ENCODE measurements at places on chromosomes 2 and 18.

DNA sequence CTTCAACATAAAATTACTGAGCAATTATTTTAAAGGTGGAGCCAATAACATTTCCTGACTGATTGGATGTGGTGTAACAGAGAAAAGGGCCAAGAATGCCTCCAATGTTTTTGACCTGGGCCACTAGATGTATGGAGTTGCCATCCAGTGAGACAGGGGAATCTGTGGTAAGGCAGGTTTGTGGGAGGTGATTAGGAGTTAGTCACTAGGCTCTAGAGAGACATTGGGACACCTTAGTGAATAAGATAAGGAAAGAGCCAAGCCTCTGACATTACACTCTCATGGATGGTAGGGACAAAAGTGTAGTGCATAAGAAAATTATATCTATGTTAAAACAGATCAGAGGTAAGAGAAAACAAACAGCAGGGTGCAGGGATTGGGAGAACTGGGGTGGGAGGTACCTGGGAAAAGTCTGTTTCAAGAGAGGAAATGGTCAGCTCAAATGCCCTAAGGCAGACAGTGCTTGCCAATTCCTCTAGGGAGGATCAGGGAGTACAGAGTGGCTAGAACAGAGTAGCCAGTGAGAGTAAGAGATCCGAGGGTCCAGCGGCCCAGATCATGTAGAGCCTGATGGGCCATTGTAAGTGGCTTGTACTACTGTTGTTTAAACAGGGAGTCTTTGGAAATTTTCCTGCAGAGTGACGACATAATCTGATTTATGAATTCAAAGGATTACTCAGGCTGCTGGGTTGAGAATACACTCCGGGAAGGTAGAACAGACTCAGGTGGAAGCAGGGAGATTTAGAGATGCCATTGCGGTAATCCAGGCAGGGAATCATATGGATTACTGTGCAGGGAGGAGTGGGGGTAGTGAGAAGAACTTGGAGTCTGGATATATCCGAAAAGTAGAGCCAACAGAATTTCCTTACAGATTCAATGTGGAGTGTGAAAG, 45.7 kb upstream of the CUL3 start:
- DNase-seq, result no peak

DNA sequence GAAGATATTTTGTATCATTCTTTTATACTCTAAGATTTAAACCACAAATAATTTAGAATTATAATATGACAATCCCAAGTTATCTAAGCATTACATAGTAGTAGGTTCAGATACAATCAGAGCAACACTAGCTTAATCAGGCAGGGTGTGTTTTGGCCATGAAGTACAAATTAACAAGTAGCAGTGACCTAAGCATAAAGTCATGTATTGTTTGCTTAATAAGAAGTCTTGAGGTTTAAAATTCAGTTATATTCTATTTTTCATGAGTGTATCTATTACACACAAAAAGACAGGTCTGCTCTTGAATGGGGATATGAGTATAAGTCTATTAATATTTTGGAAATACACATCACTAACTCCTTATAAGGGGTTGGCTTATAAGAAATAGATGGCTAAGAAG, 39.9 kb downstream of the DYNAP start:
- no peak for DNase-seq

DNA sequence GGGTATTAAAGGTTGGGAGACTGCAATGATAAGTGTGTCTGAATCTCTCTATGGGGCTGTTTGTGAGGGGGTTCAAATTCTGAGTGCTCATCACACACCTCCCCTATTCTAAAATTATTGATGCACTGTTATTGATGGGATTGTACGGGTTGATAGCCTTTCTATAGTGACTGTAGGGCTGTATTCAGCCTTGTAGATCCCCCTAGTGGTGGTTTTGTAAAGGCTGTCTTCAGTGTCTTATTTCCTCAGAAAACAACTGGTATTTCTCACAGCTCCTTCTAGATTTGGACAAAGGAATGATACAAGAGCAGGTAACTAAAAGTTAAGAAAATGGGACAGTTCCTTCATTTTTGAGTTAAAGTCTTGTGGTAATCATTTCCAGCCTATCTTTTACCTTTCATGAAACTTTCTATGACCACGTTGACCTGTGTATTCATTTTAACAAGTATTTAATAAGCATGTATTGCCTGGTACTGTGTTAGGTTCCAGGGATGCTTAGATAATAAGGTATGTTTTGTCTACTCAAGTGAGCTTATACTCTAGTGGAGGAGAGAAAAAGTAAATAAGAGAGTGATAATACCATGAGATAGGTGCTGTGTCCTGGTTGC, 21.2 kb downstream of the SMAD4 start:
- DNase-seq, result no peak

DNA sequence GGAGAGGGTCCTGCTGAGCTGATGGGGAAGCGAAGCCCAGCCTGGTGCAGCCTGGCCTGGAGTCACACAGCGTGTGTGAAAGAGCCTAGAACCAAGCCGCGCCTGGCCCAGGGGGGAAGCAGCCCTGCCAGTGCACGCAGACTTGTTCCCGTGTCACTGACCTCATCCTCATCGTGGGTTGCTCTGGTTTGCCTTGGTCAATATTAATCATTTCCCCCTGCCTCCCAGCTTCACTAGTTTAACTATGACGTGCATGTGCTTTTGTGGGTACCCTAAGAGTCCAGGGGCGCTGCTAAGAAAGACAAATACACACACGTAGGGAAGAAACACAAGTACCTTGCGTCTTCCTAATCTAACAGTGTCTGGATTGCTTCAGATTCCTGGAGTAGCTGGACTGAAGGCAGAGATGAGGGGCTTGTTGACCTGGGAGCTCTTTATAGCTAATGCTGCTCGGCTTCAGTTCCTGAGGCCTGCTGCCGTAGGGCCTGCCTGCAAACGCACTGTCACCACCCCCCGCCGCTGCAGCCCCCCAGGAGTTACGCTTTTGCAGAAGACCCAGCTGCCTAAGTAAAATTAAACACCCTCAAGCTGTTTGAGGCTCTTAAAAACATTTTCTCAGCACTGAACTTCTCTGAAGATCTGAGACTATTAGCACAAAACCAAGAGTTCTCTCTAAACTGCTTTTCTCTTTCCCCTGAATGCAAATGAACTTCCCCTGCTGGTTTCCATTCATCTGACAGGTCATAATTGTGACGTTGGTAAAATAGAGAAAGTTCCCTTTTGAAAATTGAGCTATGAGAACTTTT, 159.2 kb downstream of the FAM210A start:
- DNase-seq, result no peak

DNA sequence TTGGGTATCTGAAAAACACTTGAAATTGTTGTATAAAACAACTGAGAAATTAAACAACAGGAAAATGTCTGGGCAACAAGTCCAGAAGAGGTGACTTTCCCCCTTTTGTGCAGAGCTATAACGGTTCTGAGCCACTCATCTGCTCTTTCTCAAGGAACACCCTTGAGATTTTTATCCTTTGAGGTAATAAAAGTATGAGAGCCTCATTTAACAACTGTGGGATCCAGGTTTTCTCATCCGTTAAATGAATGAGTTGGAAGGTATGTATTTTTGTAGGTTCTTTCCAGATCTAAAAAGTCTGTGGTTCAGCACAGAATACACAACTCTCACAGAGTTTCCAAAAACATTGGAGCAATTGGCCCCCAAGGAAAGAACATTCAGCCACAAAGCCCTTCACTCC, 93.0 kb downstream of the ANKRD44 start:
- DNase-seq, result no peak

DNA sequence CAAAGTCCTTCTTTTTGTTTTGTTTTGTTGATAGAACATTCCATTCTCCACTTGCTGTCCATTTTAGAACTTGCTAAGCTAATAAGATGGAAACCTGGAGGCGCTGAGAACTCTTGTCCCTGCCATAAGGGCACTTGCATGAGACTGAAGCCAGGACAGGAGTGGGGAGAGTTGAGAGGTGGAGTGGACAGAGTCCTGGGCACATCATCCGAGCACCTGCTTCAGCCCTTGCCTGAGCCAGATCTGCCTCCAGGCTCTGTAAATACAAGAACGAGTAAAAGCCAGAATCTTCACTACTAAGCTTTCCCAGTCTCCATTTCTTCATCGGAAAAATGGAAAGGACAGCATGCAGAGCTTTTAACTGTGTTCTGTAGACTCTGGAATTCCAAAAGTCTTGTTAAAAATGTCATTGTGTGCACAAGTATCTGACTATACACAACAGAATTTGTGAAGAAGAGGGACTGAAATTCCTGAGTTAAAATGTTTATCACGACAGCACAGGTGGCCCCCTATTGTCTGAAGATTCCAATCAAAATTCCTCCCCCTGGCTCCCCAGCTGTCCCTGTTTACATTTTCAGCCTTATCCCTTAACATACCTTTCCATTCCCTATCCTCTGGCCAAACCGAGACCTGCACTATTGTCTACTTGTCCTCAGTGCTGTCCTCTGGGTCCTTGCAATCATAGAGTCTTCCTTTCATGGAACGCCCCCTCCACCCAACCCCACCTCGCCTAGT, 498.2 kb upstream of the TNP1 start:
- DNase-seq, result no peak

- no peak for DNase-seq
Observed at GRCh38 chr2:11941201-11942177, 195.1 kb downstream of the LPIN1 start.

GRCh38 chr18:11944252-11944651, 36.1 kb upstream of the MPPE1 start:
- DNase-seq, result no peak

GRCh38 chr2:168915441-168916330, 14.6 kb downstream of the G6PC2 start:
- DNase-seq, result no peak

- no peak for DNase-seq
Observed at GRCh38 chr2:232406556-232407310, at the start of gene ALPG. TSS of gene ALPG (plus strand) at chr2:232406844. CDS start at chr2:232406895, 51 bp downstream.

DNA sequence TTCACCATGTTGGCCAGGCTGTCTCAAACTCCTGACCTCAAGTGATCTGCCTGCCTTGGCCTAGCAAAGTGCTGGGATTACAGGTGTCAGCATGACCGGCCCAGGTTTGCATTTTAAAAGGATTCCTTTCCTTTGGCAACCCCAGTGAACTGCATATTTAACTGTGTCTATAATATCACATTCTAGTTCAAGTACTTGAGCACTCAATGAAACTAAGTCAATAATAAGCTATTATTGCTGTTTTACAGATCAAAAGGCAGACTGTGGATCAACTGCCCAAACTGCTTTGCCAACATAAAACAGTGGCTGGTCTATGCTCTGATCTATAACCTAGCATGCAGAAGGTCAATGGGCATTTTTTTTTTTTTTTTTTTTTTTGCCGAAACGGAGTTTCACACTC, 144.5 kb downstream of the USP34 start:
- DNase-seq, result no peak

GRCh38 chr2:190912726-190913125, 32.1 kb downstream of the GLS start:
- DNase-seq, result no peak

- no peak for DNase-seq
Observed at GRCh38 chr2:44349506-44349905, 11.8 kb downstream of the PREPL start.

- no peak for DNase-seq
Observed at GRCh38 chr2:50606860-50607259, 425.1 kb downstream of the NRXN1 start.

- DNase-seq, result no peak
Observed at GRCh38 chr2:133900909-133901308, 332.6 kb upstream of the NCKAP5 start.

GRCh38 chr2:202375609-202376408, at the start of gene BMPR2:
TSS of gene BMPR2 (plus strand) at chr2:202376327. CDS start at chr2:202377475, 1,148 bp downstream.
- DNase-seq, result peak; percentile 72

DNA sequence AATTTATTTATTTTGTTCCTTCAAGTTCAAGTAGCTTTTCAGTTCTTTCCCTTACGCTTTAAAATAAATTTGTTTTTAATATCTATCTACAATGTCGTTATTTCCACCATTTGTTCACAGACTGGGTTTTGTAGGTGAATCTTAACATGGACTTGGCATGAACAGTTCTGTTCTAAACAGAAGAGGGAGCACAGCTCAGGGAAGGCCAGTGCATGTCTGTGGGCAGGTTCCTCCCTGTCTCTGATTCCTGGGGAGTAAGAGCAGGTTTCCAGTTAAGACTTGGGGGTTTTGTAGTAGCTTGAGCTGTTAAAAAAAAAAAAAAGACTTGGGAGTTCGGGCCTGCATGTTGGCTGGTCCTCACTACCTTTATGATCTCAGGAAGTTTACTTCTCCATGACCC, 11.1 kb downstream of the TTL start:
- DNase-seq, result no peak

GRCh38 chr18:56672981-56673380, 21.8 kb downstream of the WDR7 start:
- DNase-seq, result no peak

DNA sequence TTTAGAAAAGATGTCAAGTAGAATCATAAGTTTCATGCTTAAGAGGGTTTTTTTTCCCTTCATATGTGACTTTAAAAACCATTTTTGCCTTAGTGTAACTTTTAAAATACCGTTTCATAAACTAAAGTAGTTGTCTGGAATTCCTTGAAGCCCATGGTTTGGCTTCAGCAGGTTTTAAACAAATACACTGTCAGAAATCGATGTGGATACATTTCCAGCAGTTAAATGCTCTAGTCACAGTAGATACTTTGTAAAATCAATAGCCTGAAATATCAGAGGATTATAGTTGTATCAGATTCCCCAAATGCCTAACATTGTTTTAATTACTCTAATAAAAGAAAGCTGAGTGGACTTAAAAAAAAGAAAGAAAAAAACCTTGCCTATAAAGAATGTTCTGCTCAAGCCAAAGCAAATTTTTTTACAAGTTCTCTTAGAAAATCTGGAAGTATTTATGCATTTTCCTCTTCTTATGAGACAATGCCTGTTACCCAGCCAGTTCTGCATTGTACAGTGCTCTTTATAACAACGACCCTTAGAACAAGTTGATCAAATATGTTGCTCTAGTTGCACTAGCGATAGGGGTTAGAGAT, 260.5 kb downstream of the LTBP1 start:
- no peak for DNase-seq

DNA sequence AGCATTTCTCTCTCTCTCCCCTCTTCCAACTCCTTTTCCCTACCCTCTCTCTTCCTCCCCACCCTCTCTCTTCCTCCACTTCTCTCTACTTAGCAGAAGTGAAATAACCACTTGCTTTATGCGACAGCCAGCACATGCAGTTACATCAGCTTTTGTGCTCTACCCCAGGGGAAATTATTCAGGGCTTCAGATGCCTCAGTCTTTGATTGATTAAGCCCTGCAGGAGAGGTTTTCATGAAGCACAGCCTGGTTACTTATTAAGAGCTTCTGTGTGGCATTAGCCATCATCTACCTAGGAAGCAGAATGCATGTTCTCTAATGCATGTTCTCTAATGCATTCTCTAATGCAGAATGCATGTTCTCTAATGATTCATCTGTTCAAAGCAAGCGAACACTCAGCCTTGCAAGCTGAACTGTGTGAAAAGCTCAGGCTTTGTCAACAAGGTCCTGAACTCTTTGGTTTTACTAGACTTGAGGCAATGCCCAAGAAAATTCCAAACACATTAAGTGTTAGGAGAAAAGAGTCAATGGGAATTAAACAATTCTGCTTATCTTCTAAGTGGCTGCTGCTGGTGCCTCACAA, 56.1 kb downstream of the LHCGR start:
- DNase-seq, result no peak

Measured in T-helper 22 cell (primary cell).